GM12892 (cell line): ENCODE measurements at places on chromosomes 5 and 9.

DNA sequence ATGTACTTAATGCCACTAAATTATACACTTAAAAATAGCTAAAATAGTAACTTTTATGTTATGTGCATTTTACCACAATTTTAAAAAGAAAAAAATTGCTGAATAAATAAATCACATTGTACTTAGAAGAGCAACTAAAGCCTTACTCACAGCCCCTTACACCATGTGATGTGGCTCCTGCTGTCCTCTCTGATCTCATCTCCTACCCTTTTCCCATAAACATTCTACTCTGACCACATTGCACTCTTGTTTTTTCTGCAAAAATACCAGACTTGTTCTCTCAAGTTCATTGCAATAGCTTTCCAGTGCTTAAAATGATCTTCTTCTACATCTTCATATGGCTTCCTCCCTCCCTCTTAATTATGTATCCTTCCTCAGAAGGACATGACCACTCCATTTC lies 268.4 kb downstream of the ELAVL2 start:
- DNase-seq = no peak

GRCh38 chr5:167530548-167530947 lies 760.9 kb upstream of the WWC1 start:
- DNase-seq = no peak

GRCh38 chr5:127089191-127089590 lies 15.9 kb upstream of the C5orf63 start:
- DNase-seq = no peak

DNA sequence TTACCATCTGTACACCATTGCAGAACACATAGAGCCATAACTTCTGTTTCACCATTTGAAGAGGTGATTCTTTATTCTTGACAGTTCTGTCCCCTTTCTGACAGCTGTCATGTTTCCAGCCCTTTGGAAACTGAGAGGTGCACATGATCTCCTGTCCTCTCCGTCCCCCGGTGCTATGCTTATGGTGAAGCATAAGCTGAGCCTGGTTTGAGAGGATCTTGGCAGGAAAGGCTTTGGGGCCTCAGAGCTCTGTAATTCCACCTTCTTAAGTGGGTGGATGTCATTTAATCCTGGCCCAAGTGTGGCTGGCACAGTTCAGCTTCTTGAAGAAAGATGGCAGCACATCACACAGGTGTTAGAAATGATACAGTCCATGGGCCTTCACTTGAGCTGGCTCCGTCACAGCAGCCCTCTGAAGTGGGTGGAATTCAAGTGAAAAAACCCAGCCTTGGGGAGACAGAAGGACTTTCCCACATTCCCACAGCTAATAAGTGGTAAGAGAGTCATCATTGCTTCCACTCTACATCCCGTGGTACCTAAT lies 30.7 kb upstream of the GRPEL2 start:
- no peak for DNase-seq

DNA sequence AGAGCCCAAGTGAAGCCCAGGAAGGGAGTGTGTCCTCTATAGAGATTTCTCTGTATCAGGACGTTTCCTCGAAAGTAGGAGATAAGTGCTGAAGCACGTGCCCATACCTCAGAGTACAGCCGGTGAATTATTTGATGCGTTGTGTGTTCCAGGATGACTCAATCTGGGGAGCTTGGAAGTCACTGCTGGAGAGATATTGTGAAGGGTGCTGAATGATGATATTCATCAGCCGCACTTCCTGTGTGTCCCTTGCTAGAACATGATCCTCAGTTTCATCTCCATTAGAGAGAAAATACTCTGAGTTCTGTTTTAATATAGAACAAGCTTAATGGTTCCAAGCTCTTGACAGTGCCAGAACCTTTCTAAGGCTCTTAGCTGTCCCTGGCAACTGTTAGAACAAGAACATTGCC lies 402.3 kb upstream of the ADAMTSL1 start:
- no peak for DNase-seq

DNA sequence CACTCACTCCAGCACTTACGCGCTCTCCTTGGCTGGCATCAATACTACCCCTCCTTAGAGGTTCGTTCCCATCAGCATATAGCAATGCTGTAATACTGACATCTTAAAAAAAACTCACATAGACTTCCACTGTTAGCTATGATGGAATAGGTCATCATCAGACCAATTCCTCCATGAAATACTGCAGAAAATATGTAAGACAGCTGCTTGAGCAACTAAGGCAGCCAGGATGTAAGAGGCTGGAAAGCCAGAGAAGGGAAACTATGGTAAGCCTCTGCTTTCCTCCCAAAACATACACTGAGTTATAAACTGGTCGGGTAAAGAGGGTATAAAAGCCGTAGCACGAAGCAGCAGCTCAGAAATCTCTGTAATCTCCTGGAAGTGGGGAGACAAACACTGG lies 33.5 kb downstream of the AUH start:
- DNase-seq = no peak

GRCh38 chr9:109535365-109535764 lies 37.3 kb upstream of the PTPN3 start:
- DNase-seq = no peak

GRCh38 chr9:97791542-97791941 lies 61.5 kb upstream of the FOXE1 start:
- no peak for DNase-seq

GRCh38 chr5:88143693-88144218 lies 124.9 kb downstream of the TMEM161B start:
- no peak for DNase-seq

GRCh38 chr5:56913766-56914165 lies 4.4 kb downstream of the SETD9 start:
- no peak for DNase-seq

DNA sequence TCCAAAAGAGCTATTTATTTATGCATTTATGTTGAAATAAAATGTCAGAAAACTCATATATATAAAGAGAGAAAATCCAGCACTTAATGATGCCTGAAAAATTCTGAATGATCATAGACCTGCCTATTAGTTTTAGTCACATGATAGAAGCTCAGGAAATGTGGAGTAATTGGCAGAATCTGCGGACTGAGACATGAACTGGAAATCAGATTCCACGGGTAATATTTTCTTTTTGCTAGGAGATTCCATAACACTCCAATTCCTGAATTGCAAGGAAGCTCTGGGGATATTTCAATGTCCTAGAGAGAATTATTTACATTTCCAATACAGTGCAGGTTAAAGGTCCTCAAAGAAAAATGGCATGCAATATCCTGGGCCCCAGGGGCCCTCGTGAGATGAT lies 778.8 kb downstream of the SEMA5A start:
- no peak for DNase-seq

DNA sequence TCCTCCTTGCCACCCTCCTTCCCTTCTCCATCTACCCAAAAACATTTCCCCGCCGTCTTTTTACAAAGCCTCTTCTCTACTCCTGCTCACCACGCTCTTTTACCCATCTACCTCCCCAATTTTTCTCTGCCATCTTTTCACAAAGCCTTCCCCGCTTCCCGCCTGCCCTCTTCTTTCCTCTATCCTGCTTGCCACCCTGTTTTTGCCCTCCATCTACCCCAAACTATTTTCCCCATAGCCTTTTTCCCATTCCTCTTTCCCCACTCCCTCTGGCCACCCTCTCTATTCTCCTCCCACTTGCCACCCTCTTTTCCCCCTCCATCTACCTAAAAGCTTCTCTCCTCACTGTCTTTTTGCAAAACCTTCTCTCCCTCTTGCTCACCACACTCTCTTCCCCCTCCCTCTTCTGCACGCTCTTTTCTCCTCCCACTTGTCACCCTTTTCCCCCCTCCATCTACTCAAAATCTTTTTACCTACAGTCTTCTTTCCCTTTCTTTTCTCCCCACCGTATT lies 19.4 kb upstream of the TRIM52 start:
- DNase-seq = no peak

DNA sequence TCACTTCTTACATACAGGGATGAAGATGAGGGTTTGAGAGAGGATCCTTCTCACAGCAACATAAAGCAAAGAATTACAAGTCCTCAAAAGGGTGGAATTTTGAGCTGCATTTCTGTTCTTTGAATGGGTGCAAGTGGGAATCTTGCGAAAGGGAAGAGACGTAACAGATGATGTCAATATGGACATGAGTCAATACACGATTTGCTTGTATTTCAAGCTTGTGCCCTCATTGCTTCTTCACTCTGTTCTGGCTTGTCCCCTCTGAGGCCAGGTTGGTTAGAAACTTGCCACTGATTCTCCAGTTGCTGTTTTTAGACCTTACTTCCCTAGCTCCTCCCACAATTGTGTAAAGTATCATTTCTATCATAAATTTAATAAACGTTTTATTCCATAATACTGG lies 104.8 kb upstream of the CLINT1 start:
- DNase-seq = no peak

DNA sequence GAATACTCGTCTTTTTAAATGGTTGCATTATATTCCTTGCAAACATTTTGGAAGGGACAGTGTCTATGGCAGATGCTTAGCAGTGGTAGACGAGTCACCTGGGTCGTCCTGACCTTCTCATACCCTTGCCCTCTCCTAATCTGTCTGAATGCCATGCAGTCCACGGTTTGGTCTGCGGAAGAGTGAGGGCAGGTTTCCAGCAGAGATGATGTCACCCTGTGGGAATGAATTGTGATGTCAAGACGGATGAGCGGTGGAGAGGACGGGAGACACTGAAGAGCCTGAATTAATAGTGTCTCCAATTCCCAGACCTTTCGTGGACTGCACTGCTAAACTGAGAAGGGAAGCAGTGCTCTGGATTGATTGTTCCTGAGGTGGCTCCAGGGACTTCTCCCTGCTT lies 329.0 kb upstream of the PANK3 start:
- no peak for DNase-seq

DNA sequence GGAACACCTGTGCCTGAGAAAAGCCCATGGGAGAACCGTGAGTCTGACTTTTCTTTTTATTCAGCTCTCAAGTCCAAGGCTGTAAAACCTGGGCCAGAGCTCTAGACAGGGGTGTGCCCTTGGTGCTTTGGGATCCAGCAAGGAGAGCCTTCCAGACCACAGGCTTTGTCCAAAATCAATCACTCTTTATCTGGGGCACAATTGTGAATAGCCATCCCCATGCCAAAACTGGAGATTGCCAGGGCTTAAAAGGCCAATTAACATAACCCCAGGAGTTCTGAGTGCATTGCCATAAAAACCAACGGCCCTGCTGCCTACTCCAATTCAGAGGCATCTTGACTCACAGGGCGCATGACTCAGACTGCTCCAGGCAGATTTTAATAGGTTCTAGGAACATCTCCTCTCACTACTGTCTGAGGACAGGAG lies 391.8 kb downstream of the ARHGEF28 start:
- no peak for DNase-seq

GRCh38 chr5:74636149-74636548 lies 4.4 kb downstream of the ENC1 start:
- DNase-seq = no peak

DNA sequence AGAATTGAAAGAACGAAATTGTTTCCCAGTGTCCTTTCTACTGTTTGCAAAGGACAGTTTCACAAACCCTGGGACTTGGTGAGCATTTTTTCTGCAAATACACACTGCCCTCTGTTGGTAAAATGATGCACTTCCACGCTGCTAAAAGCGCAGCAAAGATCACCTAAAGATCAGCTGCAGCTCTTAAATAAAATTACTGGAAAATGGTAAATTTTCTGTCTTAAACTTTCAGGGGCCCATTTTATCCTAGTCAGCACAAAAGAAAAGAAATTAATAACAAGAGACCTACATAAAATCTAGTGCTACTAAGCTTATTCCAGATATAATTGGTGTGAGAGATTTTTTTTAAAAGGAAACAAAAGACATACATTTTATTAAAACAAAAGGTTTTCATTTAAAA lies 566.0 kb downstream of the CAAP1 start:
- no peak for DNase-seq

- no peak for DNase-seq
Observed at GRCh38 chr5:128671943-128672342, 133.9 kb upstream of the FBN2 start.

DNA sequence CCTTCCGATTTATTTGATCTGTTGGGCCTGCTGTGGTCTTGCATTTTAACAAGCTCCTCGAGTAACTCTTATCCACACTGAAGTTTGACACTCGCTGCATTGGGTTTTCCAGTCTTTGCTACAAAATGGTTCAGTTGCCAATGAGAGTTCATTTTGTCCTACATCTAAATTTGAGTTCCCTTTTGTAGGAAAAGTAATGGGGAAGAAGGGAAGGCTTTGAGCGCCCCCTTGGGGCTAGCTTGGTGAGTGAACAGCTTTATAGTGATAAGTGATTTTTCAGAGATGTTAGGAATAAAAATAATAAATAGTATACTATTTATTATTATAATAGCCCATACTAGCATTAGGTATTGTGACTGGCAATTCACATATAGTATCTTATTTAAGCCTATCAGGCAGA lies 89.9 kb upstream of the GNAQ start:
- DNase-seq = no peak

DNA sequence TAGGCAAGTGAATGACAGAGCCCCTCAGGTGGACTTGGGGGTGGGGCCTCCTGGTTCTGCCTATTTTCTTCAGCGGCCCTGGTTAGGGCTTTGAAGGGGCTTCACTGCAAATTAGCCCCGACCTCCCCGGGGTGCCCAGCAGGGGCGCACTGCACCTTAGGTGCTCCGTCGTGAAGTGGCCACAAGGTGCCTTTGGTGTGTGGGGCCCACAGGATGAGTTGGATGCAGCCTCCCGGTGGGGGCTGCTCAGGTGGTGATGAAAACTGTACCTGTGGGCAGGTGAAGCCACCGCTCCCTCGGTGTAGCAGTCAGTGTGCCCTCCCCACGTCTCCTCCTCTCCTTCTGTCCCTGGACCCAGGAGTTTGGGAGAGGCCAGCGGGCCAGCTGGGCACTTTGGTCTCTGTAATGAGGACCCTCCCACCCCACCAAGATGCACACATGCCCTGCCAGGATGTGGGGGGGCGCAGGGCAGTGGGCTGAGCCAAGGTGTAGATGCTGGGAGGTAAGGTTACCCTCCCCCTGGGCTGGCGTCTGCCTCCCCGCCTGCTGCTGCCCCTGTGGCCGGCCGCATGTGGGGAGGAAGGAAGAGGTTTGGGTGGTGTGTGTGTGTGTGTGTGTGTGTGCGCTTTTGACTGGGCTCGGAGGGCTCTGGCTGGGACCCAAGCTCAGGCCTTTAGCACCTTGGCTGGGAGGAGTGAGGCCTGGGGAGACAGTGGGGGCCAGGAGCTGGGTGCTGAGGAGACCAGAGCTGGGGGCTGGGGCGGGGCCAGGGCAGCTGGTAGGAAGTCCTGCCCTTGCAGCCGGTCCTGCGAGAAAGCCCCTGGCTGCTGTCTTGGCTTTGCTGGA lies 55.6 kb downstream of the RXRA start:
- DNase-seq = no peak

GRCh38 chr9:112112941-112113681 lies 62.0 kb downstream of the SUSD1 start:
- DNase-seq = no peak

DNA sequence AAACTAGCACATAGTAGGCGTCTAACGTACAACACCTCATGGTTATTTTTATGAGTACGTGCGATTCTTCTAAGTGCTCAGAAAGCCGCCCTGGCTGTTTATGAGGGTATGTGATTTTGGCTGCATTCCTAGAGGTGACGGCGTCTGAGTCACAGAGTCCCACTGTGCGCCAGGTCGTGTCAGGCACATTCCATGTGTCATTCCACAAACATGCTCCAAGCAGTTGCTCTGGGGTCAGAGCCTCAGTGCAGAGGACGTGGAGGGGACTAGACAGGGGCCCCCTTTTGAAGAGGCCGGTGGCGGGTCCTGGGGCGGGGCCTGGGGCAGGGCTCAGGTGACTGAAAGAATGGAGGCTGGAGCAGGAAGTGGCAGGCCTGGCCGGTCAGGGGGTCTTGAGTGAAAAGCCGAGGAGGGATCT lies 51.9 kb downstream of the NEK6 start:
- no peak for DNase-seq

GRCh38 chr5:76038212-76038611 lies 45.0 kb upstream of the SV2C start:
- DNase-seq = no peak

GRCh38 chr5:90421136-90421535 lies 11.6 kb upstream of the CETN3 start:
- DNase-seq = no peak

GRCh38 chr9:98583417-98583816 lies 125.3 kb downstream of the GABBR2 start:
- no peak for DNase-seq
